Metanephros (tissue), 2 donors: ENCODE measurements at places on chromosomes 2 and 18. TPM values are rescaled to one million over a fixed set of nuclear protein-coding genes. Genes with fewer than 3 reads are reported as not detected.

The LCT gene
- total RNA-seq, result 0.06 TPM

The DPP4 gene
- 85.9 TPM for total RNA-seq

The ZNF804A gene
- total RNA-seq, result 0.99 TPM

The REG3A gene
- not detected for total RNA-seq

The GNAL gene
- 1.8 TPM for total RNA-seq

The CHST9 gene
- 1.6 TPM for total RNA-seq

The TANC1 gene
- 87.3 TPM for total RNA-seq

The DDX1 gene
- total RNA-seq, result 71.8 TPM

The ARL5A gene
- 75.2 TPM for total RNA-seq

The MFF gene
- total RNA-seq, result 95.1 TPM

The IL36A gene
- not detected for total RNA-seq

The FSIP2 gene
- 2.6 TPM for total RNA-seq

The KRTCAP3 gene
- 1.1 TPM for total RNA-seq

The MEP1B gene
- total RNA-seq, result not detected

The ADD2 gene
- total RNA-seq, result 6.1 TPM

The KCNG2 gene
- 1.4 TPM for total RNA-seq

The B3GNT7 gene
- 4.7 TPM for total RNA-seq

The DCDC2C gene
- 0.93 TPM for total RNA-seq

The UCN gene
- total RNA-seq, result 2.5 TPM

The SPHKAP gene
- total RNA-seq, result 6.2 TPM

The SF3B6 gene
- 94.9 TPM for total RNA-seq

The GALNT3 gene
- 13.4 TPM for total RNA-seq

The SP3 gene
- 144 TPM for total RNA-seq

The SCG2 gene
- 1.1 TPM for total RNA-seq

The HMSD gene
- total RNA-seq, result 0.18 TPM

The RGPD3 gene
- 0.29 TPM for total RNA-seq

The LYG2 gene
- not detected for total RNA-seq

The HOXD13 gene
- 0.06 TPM for total RNA-seq

The ABHD1 gene
- 0.47 TPM for total RNA-seq

The DCC gene
- 7.9 TPM for total RNA-seq

The RUFY4 gene
- 0.29 TPM for total RNA-seq

The TSPYL6 gene
- total RNA-seq, result not detected

The CYTIP gene
- 16.8 TPM for total RNA-seq

The PRSS56 gene
- total RNA-seq, result 0.18 TPM

The CD28 gene
- 2.7 TPM for total RNA-seq

The KCNK3 gene
- 6.7 TPM for total RNA-seq

The NDC80 gene
- 7.4 TPM for total RNA-seq

The ARHGEF33 gene
- total RNA-seq, result 4.1 TPM

The TMEM163 gene
- 0.64 TPM for total RNA-seq

The PPP1R1C gene
- 1.7 TPM for total RNA-seq

The CTLA4 gene
- 0.29 TPM for total RNA-seq

The RTP5 gene
- total RNA-seq, result not detected

The EPAS1 gene
- 74.0 TPM for total RNA-seq

The SCYGR3 gene
- not detected for total RNA-seq

The C2orf81 gene
- total RNA-seq, result 3.7 TPM

The LIPG gene
- 32.1 TPM for total RNA-seq

The GAL3ST2 gene
- 0.82 TPM for total RNA-seq
